CD8-positive, alpha-beta memory T cell (primary cell): ENCODE measurements at places on chromosomes 12 and 14. TPM values are rescaled to one million over a fixed set of nuclear protein-coding genes. Genes with fewer than 3 reads are reported as not detected.

NOP9 gene
- total RNA-seq: 44.1 TPM

PZP gene
- total RNA-seq: not detected

OR6C2 gene
- total RNA-seq: not detected

RBP5 gene
- not detected for total RNA-seq

TAS2R7 gene
- total RNA-seq: not detected

FIGNL2 gene
- 0.70 TPM for total RNA-seq

RNASE3 gene
- total RNA-seq: not detected

CYP27B1 gene
- 7.2 TPM for total RNA-seq

TMEM260 gene
- 11.2 TPM for total RNA-seq

DNA sequence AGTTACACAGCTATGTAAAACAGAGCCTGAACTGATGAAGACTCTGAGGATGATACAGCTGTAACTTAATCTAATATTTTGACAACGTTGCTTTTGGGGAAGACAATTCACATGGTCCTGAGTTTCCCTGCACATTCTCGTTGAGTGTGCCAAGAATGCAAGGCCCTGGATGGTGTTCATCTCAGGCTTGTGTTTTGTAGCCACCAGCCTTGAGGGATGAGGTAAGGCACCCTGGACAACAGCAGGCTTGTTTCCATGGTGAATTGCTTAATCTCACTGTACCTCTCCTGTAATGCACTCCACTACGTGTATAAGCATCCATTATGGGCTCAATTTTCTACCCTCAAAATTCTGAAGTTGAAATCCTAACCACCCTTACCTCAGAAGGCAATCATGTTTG, 2.1 kb downstream of the CATSPERB start:
- DNase-seq: no peak

DNA sequence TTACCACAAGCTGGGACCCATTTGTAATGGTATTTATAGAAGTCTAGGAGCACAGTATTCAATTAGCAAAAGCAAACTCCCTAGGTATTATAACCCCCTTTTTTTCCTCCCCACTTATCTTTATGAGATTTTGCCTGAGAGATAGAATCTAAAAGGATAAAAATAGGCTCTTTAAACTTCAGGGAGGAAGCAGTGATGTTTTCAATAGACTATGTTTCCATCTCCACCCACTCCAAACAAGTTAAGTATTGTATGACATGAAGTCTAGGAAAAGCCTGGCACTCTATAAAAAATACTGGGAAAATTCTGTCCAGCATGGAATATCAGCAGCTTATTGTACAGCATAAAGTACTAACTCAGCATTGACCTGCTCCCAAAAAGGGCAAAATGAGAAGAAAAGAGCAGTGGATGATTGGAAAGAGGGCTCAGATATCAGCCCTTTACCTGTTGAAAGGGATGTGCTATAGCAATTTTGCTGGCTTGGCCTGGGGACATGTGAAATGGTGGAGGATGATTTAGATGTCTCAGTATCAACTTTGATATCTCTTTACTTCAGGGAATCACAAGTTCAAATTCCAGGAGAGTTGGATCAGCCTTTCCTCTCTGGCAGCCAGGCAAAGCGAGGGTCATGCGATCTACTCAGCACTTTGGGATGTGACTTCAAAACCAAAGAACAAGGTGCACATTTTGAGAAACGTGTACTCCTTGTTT, 72.4 kb downstream of the IGF1 start:
- no peak for DNase-seq

DNA sequence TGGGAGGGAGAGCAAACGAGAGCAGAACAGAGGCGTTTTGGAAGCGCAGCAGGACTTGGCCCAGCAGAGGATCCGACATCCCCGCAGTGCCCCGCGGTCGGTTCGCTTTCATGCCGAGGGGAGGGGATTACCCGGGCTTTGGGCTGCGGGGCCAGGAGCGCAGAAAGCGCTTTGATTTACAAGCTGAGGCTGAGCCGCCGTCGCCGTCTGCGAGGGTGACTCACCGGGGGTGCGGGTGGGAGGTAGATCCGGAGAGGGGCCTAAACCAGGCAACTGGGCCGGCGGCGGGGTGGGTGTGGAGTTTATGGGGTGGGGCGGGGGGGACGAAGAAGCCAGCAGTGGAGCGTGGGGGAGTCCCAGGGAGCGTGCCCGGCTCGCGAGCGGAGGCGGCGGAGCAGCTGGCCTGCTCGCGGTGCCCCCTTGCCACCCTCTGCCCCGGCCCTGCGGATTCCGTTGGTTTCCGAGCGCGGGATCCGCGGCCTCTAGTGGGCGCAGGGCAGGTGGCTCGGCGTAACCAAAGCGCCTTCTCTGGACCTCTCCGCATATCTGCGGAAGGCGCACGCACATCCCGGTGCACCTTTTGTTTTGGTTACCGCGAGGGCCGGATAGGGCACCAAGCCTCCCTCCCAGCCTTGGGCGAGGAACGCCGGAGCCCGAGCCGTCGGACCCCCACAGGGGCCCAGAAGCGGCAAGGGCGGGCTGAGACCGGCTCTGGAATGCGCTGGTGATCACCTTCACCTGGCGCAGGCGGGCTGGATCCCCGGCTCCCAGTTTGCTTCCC, 2.6 kb downstream of the SIX4 start:
- DNase-seq: peak; percentile 24

GRCh38 chr14:99522025-99522401, 40.8 kb downstream of the CCNK start:
- no peak for DNase-seq

DNA sequence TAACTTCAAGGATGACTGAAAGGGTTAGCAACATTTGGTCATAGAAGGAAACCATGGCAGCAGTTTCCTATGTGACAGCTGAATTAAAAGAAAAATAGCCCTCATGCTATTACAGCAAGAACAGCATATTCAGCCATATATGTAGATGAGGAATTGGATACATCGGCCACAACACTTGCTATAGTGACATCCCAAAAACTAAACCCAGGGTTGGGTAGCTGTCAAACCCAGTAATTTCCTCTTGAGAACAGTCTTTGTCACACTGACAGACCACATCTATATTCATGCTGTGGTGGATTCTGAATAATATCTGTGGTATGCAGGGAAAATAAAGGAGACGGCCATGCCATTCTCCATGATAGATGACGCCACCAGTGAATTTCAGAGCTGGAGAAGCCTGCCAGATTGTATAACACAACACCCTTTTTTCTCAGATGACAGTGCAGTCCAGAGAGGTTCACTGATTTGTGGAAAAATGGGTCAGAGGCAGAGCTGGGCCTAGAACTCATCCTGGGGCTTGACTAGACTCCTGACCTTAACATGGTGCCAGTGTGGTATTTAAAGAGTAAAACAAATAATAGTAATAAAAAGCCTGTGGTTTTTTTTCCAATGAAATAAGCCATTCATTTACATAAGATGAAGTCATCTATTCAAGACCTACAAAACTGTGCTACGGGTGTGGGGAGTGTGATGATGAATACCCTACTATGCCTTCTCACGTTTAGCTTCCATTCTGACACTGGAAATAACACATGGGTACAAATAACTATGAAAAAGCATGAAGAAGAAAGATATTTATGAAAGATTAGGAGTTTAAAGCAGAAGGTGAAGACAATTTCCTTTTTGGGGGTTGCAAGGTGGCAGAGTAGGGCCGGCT, 32.3 kb downstream of the EFCAB11 start:
- DNase-seq: no peak

GRCh38 chr12:68453876-68454275, 121.7 kb upstream of the MDM1 start:
- no peak for DNase-seq

DNA sequence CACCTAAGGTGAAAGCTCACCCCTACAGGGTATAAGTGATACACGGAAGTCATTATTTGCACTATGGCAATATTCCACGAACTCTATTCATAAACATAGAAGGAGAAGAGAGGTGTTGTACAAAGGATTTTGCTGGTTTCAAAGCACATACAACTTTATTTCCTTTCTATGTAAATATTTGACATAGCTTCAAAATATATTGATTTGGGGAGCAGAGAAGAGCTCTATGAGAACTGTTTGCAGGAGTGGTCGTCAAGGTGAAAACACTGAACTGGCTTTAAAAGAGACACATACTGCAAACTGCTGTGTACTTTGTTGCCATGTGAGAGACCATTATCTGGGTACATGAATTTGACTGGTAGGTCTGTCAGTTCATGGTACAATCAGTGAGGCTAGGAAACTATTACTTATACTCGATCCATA, 16.7 kb downstream of the CNIH1 start:
- DNase-seq: no peak

DNA sequence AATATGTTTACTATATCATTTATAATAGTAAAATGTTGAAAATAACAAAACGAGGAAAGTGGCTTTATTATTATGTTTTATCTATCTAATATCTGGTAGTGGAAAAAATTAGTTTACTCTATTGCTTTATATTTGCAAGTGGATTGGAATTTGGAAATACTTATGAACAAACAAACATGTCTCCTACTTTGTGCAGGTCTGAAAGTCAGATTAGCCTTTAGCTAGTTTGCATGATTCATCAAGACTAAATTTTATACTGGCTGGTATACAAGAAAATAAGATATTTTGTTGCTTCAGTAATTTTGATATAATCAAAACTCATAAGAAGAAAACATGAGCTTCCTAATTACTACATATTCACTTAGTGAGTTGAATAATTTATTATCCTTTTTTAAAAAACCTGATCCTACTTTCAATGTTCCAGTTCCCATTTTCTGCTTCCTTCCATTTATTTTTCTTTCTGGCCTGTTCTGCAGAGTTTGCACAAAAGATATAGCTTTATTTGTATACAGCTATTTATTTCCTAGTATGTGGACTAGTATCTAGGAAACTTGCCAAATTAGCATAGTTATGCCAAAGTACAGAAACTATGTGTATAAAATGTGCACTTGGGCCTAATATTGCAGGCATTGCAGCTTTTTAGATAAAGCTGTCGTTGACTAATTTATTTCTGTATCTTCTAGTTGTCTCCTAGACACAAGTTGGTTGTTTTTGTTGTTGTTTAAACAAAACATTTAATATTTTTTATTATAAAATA, 122.0 kb downstream of the AKAP6 start:
- DNase-seq: no peak

DNA sequence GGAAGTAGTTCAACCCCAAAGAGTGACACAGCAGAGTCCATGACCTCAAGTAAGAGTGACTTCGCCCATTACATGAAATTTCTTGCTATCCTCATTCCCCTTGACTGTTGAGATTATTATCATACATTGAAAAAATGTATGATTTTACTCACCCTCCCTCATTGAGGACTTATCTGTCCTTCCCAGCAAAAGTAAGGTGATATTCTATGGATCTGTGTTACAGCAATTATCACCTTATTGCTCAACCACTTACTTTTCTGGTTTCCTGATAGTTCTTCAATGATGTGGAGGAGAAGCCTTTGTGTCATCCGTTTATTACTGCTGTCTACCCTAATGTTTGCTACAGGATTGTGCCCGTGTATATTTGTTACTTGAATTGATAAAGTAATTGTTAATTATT, 306.2 kb downstream of the TRHDE start:
- no peak for DNase-seq

DNA sequence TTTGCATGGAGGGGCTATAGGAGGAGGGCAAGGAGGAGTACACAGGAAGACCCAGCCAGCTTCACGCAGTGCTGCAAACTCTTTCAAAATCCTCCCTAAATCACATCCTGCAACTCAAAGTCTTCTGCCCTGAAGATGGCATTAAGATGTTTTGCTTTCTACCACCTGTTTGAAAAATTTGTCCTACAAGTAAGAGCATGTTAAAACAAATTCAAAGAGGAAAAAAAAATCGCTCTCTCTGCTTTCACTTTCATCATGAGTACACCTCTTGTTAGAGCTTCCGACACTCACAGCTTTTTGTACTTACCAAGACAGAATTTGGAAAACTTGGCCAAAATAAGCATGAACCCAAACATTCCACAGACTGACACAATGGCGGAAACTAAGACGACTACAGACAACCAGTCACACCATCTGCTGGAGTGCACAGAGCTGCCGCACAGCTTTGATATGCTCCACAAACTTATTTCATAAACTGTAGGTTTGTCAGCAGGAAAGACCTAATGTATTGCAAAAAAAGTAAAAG, 21.3 kb downstream of the GCH1 start:
- DNase-seq: no peak

- DNase-seq: no peak
These were observed 243.7 kb upstream of the FAR2 start for GRCh38 chr12:28905220-28905955.

GRCh38 chr12:116222358-116222757, 55.1 kb downstream of the MED13L start:
- no peak for DNase-seq

GRCh38 chr14:54686219-54686870, 119.4 kb downstream of the SAMD4A start:
- no peak for DNase-seq

- no peak for DNase-seq
These were observed 1149.1 kb downstream of the VRK1 start for GRCh38 chr14:97946240-97946639.

GRCh38 chr14:76985540-76986230, 42.8 kb downstream of the IRF2BPL start:
- no peak for DNase-seq

- DNase-seq: no peak
These were observed 52.6 kb downstream of the BICDL1 start for GRCh38 chr12:120041386-120042231.

- DNase-seq: peak; percentile 9
These were observed 265.6 kb downstream of the AACS start for GRCh38 chr12:125330645-125331341.

DNA sequence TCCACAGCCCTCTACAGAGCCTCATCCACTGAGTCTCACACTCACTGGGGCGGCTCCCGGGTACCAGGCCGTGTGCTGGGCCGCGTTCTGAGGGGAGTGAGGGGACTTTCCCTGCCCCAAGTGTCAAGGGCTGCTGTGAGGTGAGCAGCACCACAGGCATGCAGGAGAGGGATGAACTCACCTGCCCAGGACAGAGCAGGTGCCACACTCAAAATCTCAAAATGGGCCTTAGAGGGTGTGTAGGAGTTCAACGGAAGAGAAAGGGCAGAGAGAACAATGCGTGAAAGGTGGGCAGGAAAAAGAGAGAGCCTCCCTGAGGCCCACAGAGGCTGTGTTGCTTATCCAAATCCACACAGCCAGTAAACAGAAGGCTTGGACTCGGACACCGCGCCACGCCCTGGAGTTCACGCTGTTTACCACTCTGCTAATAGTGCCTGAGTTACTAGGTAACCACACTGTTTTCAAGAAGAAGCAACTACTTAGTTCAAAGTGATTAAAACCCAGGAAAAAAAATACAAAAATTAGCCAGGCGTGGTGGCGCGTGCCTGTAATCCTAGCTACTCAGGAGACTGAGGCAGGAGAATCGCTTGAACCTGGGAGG, 32.7 kb downstream of the TSPAN11 start:
- no peak for DNase-seq

GRCh38 chr12:54277823-54278276, 2.1 kb downstream of the CBX5 start:
- no peak for DNase-seq

GRCh38 chr12:34391771-34392581, 369.7 kb downstream of the ALG10 start:
- no peak for DNase-seq
